T follicular helper cell (primary cell): ENCODE measurements at places on chromosomes 5 and 9.

- no peak for DNase-seq
Measured at GRCh38 chr5:148697180-148697808, 43.0 kb upstream of the HTR4 start.

DNA sequence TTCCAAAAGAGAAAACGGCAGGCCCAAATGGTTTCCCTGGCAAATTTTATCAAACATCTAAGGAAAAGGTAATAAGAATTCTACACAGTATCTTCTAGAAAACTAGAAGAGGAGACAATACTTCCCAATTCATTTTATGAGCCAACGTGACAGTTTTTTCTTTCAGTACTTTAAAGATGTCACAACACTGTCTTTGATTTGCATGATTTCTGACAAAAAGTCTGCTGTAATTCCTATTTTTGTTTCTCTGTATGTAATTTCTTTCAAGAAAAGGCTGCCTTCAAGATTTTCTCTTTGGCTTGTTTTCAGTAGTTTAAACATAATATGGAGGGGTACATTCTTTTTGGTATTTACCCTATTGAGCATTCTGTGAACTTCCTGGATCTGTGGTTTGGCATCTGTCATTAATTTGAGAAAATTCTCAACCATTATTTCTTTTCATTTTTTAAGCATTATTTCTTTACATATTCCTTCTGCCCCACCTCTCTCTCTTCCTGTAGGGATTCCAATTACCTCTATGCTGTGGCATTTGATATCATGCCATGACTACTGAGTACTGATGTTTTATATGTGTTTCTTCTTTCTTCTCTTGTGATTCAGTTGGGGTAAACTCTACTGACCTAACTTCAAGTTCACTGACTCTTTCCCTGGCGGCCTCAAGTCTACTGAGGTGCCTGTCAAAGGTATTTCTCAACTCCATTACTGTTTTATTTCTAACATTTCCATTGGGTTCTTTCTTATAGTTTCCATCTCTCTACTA is 32.2 kb downstream of the ANKS6 start:
- no peak for DNase-seq

DNA sequence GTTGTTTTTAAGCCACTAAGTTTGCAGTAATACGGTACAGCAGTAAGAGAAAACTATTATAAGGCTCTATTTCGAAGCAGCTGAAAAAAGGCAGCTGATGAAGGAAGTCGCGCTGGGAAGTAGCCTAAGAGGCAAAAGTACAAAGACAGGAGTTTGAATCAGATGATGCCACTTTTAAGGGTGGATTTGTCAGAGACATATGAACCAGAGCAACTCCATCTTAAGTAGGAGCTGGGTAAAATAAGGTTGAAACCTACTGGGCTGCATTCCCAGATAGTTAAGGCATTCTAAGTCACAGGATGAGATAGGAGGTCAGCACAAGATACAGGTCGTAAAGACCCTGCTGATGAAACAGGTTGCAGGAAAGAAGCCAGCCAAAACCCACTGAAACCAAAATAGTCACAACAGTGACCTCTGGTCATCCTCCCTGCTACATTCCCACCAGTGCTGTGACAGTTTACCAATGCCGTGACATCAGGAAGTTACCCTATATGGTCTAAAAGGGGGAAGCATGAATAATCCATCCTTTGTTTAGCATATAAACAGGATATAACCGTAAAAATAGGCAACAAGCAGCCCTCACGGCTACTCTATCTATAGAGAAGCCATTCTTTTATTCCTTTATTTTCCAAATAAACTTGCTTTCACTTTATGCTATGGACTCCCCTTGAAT is 91.8 kb upstream of the PRSS3 start:
- no peak for DNase-seq

DNA sequence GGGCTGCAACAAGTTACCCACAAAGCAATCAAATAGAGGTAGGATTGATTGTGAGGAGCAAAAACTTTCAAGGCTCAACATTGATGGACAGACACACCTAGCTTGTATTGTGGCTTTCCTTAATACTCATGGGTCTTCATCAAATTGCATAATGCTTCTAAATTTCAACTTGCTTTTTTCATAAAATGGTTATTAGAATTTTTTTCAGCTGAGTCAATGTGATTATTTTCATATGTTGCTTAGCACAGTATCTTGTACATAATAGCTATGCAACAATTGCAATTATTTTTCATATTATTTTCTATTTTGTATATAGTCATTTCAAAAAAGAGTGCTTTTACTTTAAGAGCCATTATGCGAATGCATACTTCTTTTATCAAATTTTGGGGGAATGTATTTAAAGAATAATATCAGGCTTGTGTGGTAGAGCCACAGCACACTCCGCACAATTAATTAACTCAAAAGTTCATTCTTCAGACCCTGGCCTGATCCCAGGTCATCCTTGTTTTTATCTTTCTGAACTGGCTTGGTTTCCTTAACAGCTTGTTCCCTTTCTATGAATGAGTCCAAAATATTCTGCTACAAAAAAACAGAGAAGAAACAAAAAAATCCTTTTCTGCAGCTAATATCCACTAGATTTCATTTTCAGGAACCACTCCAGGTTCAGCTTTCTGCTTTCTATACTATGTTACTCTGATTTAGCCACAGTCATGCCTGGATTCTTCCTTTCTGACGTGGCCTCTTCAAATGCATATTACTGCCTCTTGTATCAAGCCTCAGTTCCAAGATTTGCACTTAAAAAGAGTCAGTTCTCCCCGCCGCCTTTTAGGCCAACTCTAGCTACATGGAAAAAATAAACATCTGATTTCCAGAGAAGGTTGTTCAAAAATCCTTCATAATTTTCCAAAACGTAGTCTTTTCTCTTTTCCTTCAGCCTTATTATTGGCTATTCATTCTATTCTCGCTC is 45.3 kb upstream of the CDH9 start:
- no peak for DNase-seq

GRCh38 chr9:121232251-121232650 is 30.6 kb upstream of the RAB14 start:
- no peak for DNase-seq

DNA sequence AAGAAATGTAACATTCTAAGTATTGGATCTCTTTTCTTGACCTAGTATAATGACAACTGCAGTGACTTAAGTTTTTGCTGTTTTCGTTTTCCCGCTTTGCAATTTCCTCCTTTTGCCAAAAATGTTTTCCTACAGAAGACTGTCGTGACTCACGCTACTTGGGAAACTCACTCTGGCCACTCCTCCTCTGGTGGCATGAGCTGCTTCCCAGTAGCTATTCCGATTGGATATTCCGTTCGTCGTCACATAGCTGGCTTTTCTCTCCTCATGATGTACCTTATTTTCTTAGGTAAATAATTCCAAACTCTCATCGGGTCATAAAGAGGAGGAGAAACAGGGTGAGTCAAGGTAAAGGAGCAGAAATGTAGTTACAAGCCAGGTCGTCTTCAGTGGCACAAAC is 64.9 kb downstream of the GOLPH3 start:
- DNase-seq = no peak

- no peak for DNase-seq
Measured at GRCh38 chr5:19519448-19519847, 468.6 kb downstream of the CDH18 start.
